ENCODE measurements at places on chromosomes 6 and 20. TPM values are rescaled to one million over a fixed set of nuclear protein-coding genes. Genes with fewer than 3 reads are reported as not detected.

The TSHZ2 gene
- 2.4 TPM for total RNA-seq

The REM1 gene
- not detected for total RNA-seq

The TREML2 gene
- total RNA-seq, result under 0.01 TPM

The CABLES2 gene
- 2.9 TPM for total RNA-seq

The PHF20 gene
- total RNA-seq, result 53.8 TPM

The TRERF1 gene
- 2.9 TPM for total RNA-seq

The TPD52L1 gene
- total RNA-seq, result 9.4 TPM

The BIRC7 gene
- not detected for total RNA-seq

The SOBP gene
- total RNA-seq, result 42.4 TPM
